NCI-H774 (cell line): ENCODE measurements at places on chromosomes 16 and 17.
A peak's percentile ranks its signal among the peaks of the same experiment; 100 is the strongest.

- DNase-seq: no peak
Measured at GRCh38 chr16:59545721-59546120, 811.6 kb upstream of the GOT2 start.

- DNase-seq: no peak
Measured at GRCh38 chr16:80974649-80975376, 31.9 kb downstream of the CMC2 start.

DNA sequence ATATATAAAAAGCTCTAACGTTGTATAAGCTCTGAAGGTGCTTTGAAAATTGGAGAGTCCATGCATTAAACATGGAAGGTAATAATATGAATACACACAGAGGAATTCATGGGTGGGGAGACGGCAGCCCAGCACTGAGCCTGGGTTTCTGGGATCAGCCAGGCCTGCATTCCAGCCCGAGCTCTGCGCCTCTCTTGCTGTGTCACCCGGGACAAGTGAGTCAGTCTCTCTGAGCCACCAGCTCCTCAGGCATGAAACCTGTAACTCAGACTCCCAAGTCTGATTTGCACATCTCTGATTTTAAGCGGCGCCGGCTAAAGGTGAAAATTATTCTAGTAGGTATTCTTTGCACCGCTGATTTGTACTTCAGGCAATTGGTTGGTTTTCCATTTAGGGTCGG, 238.8 kb downstream of the MRTFB start:
- DNase-seq: no peak

DNA sequence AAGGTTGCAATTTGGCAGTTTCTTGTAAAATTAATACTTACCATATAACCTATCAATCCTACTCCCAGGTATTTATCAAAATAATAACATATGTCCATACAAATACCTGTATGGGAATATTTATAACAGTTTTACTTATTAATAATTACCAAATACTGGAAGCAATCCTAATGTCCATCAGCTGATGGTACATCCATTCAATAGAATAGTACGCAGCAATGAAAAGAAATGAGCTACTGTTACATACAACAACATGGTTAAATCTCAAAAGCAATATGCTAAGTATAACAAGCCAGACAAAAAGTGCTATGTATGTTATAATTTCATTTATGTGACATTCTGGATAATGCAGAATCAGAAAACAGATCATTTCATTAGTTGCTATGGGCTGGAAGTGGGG, 1.2 kb downstream of the HYDIN start:
- DNase-seq: no peak

GRCh38 chr16:89369266-89369895, 121.0 kb downstream of the ANKRD11 start:
- no peak for DNase-seq

DNA sequence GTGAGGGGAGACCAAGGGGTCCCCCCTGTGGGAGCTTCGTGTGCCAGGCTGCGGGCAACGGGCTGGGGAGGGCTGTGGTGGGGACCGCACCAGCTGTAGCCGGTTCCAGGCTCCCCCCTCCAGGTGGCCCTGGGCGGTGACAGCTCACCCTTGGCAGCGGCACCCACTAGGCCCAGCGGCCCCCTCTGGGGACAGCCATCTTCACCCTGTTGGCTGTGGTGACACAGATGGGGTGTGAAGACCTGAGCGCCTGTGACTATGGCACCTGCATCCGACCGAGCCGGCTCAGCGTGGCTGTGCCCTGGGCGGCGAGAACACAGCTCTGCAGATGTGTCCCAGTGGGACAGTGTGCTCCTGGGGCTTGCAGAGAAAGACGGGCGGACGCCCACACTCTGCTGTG, 1.1 kb upstream of the C1QTNF8 start:
- DNase-seq: no peak

- peak; percentile 55 for DNase-seq
Measured at GRCh38 chr17:72587773-72588511, 467.1 kb downstream of the SOX9 start.

- DNase-seq: no peak
Measured at GRCh38 chr17:82863941-82864712, 24.3 kb upstream of the ZNF750 start.

GRCh38 chr17:67016039-67016762, 28.2 kb upstream of the CACNG1 start:
- DNase-seq: no peak

DNA sequence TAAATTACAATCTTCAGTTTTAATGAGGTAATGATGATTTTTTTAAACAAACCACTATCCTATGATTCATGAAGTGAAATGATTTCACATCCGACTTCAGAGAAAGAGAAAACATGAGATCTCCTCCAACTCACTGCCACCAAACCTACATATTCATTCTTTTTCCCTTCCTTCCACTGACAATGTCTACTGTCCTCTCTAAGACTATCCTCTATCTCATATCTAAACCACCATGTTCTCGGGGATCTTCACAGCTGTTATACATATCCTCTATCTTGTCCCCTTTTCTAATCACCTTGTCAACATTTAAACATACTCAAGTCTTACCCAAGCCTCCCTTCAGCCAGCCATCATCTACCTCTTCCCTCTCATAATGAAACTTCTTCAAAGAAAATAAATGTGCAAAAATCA, 53.5 kb downstream of the SMURF2 start:
- no peak for DNase-seq

DNA sequence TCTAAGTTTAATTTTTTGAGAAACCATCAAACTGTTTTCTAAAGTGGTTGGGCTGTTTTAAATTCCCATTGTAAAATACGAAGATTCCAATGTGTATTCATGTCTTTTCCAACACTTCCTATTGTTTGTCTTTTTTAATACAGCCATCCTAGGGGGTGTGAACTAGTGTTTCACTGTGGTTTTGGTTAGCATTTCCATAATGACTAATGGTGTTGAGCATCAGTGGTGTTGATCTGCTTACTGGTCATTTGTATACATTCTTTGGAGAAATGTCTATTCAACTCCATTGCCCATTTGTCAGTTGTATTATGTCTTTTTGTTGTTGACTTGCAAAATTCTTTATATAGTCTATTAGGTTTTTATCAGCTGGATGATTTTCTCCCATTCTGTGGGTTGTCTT, 239.2 kb upstream of the AXIN2 start:
- no peak for DNase-seq

DNA sequence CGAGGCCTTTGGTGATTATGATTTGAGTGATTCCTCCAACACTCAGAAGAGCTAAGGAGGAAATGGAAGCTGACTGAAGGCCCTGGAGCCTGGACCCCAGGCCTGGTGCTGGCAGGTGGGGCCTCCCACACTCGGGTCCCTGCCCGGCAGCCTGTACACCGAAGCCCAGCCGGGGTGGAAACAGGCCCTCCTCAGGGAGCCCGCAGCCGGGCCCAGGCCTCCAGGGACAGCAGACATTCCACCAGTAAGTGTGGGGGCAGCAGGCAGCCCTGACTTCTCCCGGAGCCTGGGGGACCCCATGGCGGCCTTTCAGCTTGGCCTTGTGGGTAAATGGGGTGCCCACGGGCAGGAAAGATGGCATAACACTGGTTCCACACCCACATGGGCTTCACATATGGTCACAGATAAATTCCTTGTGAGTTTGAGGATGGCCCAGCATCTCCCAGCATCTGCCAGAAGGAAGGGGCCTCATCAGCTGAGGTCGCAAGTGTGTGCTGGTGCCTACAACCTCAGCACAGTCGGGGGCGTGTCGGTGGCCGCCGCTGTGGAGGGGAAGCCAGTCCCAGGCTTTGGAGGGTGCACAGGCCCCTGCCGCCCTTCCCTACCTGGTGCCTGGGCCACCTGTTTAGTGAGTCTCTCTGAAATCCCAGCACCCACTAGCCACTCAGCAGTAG, 29.2 kb upstream of the SLC38A10 start:
- no peak for DNase-seq

DNA sequence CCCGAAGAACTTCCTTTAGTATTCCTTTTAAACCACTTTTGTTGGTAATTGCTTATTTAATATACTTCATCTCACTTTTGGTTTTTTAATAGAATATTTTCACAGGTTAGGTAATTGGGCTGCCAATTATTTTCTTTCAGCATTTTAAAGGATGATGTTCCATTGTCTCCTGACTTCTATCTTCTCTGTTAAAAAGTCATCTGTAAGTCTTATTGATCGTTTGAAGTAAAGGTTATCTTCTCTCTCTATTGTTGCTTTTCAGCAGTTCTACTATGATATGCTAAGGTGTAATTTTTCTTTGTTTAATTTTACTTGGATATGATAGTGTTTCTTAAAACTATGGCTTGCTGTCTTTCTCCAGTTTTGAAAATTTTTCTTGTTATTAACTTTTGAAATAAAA, 307.5 kb downstream of the MAP2K4 start:
- DNase-seq: no peak

- DNase-seq: no peak
Measured at GRCh38 chr16:68487669-68488068, 39.4 kb upstream of the SMPD3 start.

GRCh38 chr17:16905593-16906191, 66.2 kb downstream of the TNFRSF13B start:
- no peak for DNase-seq

DNA sequence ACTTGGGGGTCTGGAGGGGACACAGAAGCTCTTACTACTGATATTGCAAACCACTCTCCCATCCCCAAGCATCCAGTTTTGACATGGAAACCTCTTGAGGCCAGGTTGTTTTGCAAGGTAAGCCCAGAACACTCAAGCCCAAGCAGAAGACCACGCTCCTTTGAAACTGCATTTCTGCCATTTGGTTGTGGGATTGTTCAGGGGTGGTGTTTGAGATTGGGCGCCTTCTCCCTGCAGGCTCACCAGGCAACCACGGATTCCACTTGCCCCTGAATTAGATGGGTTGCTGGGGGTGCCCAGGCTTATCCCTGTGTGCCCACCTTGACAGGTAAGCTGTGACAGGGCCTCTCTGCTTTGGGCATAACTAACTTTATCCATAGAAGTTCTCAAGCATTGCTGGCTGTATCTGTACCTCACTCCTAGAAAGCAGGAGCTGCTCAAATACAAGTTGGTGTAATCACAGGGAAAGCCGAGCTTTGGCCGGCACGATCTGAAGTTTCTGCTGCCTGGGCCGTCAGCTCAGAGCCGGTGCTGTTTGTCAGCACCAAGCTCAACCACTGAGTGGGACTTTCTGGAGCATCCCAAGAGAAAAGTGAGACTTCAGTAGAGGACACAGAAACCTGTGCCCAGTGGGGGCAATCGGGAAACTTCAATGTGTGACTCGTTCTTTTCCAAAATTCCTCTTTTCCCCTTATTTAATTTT, 93.6 kb downstream of the CYLD start:
- no peak for DNase-seq

DNA sequence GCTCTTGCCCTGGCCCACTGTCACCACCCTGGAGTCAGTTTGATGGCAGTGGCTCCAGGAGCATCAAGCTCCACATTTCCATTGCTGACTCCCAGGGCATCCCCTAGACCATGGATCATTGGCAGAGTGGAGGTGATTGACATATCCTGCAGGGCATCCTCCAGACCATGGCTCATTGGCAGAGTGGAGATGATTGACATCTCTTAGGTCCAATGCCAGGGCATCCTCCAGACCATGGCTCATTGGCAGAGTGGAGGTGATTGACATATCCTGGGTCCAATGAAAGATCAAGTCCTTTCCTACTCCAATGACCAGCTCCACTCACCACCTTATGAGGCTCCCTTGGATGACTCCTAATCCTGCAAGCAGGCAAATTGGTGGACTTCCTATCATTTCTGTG, 174.3 kb upstream of the NLRP1 start:
- no peak for DNase-seq

DNA sequence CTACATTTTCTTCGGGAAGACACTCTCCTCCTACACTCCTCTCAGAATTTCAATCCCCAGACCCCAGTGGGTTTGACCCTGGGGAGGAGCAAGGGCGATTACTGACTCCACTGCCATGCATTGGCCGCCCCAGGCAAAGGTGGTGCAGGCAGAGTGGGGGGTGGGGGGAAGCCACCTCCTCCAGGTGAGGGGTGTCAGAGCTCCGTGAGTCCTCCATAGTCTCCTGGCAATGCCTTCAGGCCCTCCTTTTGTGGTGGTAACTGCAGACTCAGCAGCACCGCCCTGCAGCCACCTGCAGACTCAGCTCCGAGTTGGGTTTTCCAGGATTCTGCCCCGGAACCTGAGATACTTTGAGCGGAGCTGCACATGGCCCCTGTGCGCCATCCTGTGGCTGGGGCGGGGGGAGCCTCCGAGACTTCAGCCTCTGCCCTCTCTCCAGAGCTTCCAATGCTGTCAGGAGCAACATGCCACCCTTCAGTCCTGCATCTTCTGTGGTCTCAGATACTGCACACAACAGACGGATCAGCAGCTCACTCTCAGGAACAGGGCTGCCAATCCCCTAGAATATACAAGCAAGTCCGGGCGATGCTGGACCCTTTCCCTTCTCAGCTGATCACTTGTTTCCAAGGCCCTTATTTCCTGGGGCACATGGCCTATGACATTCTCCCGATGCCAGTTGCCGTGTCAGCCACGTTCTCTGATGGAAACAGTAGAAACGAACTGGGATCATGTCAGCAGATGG, 2.4 kb upstream of the SLC47A2 start:
- no peak for DNase-seq

- peak; percentile 80 for DNase-seq
Measured at GRCh38 chr17:78497115-78497540, 80.1 kb downstream of the DNAH17 start.
